ENCODE measurements at places on chromosomes 6 and 20.
A peak's percentile ranks its signal among the peaks of the same experiment; 100 is the strongest.

- DNase-seq = no peak
These were observed 22.1 kb upstream of the TINAG start for GRCh38 chr6:54286141-54286540.

- no peak for DNase-seq
These were observed 49.9 kb upstream of the COL21A1 start for GRCh38 chr6:56297022-56297989.

- no peak for DNase-seq
These were observed 41.2 kb downstream of the ZHX3 start for GRCh38 chr20:41276317-41276751.

- no peak for DNase-seq
These were observed 209.2 kb downstream of the CD83 start for GRCh38 chr6:14326774-14327173.

GRCh38 chr20:58585753-58586540 lies 65.1 kb upstream of the STX16 start:
- no peak for DNase-seq

- DNase-seq = no peak
These were observed 31.3 kb downstream of the MOCS1 start for GRCh38 chr6:39902786-39903465.

DNA sequence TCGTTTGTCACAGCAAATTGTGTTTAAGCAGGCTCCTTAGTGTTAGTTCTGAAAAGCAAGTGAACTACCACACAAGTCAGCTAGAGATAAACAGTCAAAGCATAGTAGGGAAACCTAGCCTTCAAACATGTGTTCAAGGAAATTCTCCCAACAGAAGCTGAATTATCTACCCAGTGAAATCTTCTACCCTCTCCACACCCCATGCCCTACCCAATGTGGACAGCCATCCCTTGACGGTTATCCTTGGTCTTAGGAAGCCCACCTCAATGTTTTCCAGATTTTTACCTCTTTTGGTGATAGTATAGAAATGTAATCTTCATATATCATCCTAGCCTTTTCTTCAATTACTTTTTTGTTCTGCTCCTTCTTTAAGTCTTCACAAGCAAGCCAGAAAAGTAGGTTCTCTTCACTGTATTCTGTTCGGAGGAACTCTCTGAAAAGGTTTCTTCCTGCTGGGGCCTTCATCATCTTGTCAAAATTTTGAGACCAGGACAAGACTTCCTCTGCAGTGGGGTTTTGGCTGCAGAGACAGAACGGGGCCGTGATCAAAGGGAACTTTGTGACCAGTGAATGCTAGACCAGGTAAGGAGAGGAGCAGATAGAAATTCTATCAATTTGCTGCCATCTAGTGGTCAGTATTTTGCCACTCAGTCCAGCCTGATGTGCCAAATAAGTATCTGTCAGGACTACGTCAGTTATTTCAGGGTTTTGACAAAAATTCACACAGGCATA lies 21.6 kb upstream of the MTRF1L start:
- DNase-seq = no peak

GRCh38 chr6:142297996-142298753 lies 3.6 kb upstream of the ADGRG6 start:
- no peak for DNase-seq

DNA sequence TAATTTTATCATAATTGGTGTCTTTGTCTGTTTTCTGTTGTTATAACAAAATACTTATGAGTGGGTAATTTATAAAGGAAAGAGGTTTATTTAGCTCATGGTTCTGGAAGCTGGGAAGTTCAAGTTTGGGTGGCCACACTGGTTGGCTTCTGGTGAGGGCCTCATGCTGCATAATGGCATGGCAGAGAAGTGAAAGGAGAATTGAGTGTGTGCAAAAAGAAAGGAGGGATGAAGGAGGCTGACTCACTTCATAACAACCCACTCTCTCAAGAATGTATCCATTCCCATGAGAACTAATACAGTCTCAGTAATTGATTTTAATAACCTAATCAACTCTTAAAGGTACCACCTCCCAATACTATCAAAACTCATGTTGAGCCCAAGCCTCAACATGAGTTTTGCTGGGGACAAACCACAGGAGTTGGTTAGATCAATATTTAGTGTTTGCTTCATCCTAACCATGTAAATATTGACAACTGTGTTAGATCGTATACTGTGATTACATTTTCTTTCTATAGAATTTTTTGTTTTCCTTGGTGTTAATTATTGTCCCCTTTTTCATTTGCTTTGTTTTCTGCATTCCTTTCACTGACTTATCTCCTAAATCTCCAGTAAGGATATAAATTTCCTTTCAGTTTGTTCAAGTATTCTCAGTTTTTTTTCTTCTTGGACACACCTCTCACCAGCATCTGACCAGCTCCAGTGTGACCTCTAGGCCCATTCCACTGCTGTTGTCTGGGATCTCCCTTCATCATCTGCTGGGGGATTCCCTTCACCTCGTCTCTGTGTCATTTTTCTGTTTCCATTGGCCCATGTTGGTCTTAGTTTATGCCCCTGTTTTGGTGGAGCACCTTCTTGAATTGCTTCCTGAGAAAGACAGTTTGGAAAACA lies 54.8 kb upstream of the SCGN start:
- no peak for DNase-seq

- no peak for DNase-seq
These were observed 298.2 kb downstream of the SAMD5 start for GRCh38 chr6:147806697-147807096.

GRCh38 chr20:25532971-25533391 lies 52.4 kb downstream of the NINL start:
- no peak for DNase-seq

GRCh38 chr20:61850457-61850856 lies 215.2 kb downstream of the TAF4 start:
- DNase-seq = no peak

DNA sequence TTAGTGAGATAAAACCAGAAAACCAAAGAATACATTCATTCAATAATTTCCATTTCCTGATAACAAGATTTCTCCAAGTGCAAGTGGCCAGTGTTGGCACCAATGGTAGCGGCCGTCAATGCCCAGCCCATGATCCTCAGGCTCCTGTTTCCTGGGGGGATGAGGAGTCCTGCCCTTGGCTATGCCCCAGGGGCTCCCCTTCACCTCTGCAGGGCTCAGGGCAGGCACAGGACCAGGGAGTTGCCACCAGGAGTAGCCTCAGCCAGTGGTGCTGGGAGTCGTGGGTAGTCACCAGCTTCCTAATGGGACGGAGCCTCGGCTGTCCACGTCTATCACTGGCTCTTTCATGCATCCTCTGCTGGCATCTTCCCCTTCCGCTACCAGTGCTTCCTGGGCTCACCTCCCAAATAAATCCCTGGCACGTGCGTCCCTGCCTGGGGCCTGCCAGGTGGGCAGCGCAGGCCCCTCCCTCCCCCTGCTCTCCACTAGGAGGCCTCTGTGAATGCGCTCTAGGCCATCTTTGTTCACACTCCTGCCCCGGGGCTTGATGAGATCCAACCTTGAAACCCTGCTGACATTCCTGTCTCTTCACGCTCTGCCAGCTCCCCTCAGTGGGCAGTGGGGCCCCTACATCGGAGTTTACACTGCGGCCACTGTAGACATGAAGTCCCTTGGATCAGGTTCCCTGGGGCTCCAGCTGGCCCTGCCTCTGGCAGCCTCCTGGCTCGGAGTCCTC lies 215.7 kb downstream of the SYNDIG1 start:
- peak; percentile 48 for DNase-seq

DNA sequence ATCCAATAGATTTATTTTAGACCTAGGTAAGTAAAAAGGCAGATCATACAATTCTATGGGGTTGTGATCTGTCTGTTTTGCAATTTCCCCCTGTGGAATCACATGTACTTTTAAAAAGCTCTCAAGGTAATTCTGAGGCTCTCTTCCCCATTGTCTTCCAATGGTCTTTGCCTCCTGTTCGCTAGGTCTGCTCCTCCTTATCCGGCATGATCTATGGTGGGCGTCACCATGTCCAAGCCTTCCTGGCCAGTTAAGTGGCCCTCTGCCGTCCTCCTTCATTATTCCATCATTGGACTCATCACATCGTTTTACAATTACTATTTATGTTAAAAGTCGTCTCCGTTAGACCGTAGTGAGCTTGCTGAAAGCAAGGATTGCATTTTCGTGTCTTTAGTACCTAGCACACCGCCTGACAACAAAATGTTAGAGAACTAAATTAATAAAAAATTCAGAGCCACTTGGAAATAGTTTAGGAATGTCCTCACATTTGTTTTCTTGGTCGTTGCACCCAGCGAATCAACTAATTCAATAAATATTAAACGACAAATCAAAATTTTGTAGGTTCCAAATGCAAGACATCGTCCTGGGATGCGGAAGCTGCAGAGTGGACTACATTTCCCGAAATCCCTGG lies 2.2 kb upstream of the STXBP5 start:
- DNase-seq = no peak

- DNase-seq = no peak
These were observed 586.5 kb downstream of the EPM2A start for GRCh38 chr6:145148776-145149175.

- no peak for DNase-seq
These were observed 93.3 kb downstream of the PERP start for GRCh38 chr6:138013959-138014358.

DNA sequence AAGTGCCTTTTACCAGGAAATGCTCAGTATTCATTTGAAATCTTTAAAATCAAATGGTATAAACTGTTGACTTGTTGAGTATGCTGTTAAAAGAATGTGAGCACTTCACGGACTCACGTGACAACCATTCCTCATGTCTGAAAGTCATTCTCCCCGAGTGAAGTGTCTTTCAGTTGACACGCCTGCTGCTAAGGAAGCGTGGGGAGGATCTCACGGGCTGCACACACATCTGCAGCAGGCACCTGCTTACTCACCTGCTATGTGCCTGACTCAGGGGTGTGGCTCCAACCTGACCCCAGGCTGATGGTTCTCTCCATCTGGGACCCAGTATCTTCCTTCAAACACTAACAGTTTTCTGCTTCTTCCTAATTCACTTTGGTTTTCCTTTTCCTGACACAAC lies 32.7 kb downstream of the WDR27 start:
- DNase-seq = no peak

DNA sequence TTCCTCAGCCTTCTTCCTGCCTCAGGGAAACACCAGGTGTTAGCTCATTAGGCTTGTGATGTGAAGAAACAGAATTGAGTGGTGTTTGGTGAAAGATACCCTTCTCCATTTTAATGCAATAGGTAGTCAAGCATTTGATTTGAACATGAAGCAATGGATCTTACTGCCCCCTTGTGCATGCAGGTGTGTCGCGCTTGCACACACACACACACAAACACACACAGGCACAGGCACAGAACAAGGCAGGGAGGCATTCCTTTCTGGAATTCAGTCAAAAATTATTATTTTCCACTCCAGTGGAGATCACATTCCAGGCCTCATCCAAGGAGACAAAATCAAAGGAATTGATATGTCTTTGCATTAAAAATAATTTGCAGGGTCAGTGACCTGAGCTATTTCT lies 667.0 kb upstream of the MARCKS start:
- DNase-seq = no peak

- no peak for DNase-seq
These were observed 5.9 kb upstream of the TUBB1 start for GRCh38 chr20:59013031-59013951.

DNA sequence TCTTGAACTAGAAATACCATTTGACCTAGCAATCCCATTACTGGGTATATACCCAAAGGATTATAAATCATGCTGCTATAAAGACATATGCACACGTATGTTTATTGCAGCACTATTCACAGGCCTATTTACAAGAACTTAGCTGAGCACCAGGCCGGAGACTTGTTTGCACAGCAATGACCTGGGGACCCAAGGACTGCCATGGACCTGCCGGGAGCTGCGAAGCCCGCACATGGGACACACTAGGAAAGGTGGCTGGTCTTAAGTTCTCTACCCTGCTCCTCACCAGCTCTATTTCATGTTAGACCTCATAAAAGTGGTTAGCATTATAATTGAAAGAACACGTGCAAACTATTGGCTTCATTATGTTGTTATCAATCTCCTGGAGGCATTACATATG lies 70.4 kb upstream of the CST7 start:
- no peak for DNase-seq

DNA sequence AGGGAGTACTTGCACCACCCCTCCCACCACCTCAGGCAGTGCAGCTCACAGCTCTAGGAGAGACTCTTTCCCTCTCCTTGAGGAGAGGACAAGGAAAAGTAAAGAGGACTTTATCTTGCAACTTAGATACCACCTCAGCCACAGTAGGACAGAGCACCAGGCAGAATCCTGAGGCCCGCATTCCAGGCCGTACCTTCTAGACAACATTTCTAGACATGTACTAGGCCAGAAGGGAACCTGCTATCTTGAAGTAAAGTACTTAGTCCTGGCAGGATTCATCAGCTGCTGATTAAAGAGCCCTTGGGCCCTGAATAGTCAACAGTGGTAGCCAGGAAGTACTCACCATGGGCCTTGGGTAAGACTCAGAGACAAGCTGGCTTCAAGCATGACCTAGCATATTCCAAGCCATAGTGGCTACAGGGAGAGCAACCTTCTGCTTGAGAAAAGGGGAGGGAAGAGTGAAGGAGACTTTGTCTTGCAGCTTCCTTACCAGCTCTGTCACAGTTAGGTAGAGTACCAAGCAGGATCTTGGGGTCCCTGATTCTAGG lies 384.4 kb upstream of the RNF217 start:
- DNase-seq = no peak

DNA sequence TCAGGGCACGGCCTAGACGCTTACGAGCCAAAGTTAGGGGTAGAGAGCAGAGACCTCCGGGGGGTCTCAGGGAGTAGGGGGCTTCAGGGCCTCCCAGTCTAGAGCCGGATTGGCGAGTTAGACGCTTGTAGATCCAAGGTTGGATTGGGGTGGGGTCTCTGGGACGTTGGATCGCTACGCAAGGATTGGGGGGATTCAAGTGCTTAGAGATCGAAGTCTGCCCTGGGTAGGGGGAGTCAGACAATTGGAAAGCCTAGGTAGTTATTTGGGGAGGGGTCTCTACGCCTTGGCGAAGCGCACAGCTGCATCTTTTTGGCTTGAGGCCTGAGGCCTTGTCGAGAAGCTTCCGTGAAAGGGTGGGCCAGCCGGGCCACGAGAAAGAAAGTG lies 469 bp downstream of the STX16 start:
- DNase-seq = no peak

DNA sequence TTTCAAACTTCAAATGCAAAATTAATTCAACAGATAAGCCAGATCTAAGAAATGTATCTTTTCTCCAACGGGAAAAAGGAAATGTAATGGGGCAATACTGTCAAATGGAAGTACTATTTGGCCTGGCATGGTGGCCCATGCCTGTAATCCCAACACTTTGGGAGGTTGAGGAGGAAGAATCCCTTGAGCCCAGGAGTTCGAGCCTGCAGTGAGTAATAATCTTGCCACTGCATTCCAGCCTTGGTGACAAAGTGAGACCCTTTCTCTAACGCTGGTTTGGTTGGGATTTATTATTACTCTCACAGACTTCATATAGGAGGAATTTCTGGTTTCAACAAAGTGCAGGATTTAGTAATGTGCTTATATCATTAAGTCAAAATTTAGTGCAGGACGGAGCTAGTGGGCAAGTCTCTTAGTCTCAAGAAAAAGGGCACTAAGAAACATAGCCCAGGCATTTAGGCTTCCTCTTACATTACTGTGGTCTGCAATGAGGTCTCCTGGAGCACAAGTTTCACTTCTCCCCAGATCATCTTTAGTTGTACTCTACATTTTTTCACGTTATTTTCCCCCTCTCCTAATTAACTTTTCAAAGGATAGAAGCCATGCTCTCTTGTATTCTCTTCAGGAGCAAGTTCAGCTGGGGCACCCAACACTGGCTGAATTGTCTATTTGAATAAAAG lies 23.1 kb downstream of the TRIM27 start:
- no peak for DNase-seq
